Vein endothelial cell (primary cell): ENCODE measurements at places on chromosomes 5 and 9. TPM values are rescaled to one million over a fixed set of nuclear protein-coding genes. Genes with fewer than 3 reads are reported as not detected.

Gene UTP15
- 29.4 and 41.3 TPM in 2 replicates for total RNA-seq

Gene IFNB1
- total RNA-seq: not detected in 2 replicates

Gene PSD2
- not detected in 2 replicates for total RNA-seq

Gene RNF183
- total RNA-seq: not detected in 2 replicates

Gene NHP2
- total RNA-seq: 179 and 204 TPM in 2 replicates

Gene CDH10
- total RNA-seq: 0.33 TPM in 1 of 2 replicates, not detected in the other

Gene CDKN2A
- 10.0 and 18.0 TPM in 2 replicates for total RNA-seq

Gene ENHO
- total RNA-seq: 0.29 TPM in 1 of 2 replicates, not detected in the other

Gene SLC12A2
- 88.5 and 159 TPM in 2 replicates for total RNA-seq

Gene ANGPTL2
- 18.8 and 23.8 TPM in 2 replicates for total RNA-seq

Gene PFN3
- not detected in 2 replicates for total RNA-seq

Gene ACTBL2
- under 0.01 TPM in 1 of 2 replicates, not detected in the other for total RNA-seq

Gene SHOC1
- not detected in 2 replicates for total RNA-seq

Gene C1QTNF2
- 0.10 TPM in 1 of 2 replicates, not detected in the other for total RNA-seq

Gene SNCAIP
- 23.5 and 37.4 TPM in 2 replicates for total RNA-seq

Gene SARDH
- total RNA-seq: 0.33 and 0.67 TPM in 2 replicates

Gene CAMK2A
- not detected in 2 replicates for total RNA-seq

Gene ECM2
- under 0.01 TPM in 1 of 2 replicates, not detected in the other for total RNA-seq

Gene PRDM9
- not detected in 2 replicates for total RNA-seq

Gene PCDHB2
- 1.6 and 2.0 TPM in 2 replicates for total RNA-seq

Gene NUTM2F
- not detected in 2 replicates for total RNA-seq

Gene FOXD4
- total RNA-seq: under 0.01 and 0.19 TPM in 2 replicates

Gene IL3
- total RNA-seq: not detected in 2 replicates
